A673 (cell line): ENCODE measurements at places on chromosomes 1 and 21.
A peak's percentile ranks its signal among the peaks of the same experiment; 100 is the strongest.

DNA sequence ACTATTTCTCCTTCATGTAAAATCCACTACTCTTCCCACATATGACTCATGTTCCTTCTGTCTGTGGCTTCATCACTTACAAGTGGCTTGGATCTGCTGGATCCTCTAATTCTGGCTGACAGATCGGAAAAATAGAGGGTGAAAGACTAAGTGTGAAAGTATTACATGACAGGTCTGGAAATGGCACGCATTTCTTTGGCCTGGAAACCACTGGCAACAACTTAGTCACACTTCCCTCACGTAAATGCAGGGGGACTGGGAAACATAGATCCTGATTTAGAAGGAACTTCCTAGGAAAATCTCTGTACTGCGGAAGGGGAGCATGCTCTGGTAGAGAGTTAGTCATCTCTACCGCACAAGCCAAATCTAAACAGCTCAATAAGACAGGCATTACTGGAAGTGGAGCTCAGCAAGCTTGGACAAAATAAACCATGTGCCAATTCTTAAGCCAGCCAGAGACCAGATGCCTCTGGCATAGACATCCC is 305.4 kb upstream of the PTBP2 start:
- no peak for DNase-seq

- no peak for DNase-seq
Measured at GRCh38 chr1:192243721-192244120, 73.1 kb upstream of the RGS21 start.

GRCh38 chr1:235595079-235595478 is 54.5 kb downstream of the GNG4 start:
- DNase-seq: no peak

GRCh38 chr1:35640380-35641232 is 720 bp downstream of the PSMB2 start:
- peak; percentile 15 for DNase-seq

GRCh38 chr1:234743791-234744611 is 134.0 kb upstream of the IRF2BP2 start:
- peak; percentile 32 for DNase-seq

DNA sequence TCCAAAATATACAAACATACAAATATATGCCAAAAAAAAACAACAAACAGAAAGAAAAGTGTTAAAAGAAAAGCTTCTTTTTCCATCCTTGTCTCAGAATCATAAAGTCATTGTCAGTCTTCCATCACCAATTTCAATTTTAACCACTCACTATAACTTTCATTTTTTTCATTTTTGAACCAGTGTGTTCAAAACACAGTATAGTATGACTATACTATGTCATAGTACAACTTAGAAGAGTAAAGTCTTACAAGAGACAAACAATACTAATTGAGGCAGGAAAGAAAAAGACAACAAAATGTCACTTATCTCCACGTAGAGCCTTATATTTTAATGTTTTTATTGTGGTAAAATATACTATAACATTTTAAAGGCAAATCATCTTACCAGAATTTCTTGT is 7.6 kb downstream of the NSL1 start:
- no peak for DNase-seq

GRCh38 chr1:175075572-175076568 is 8.2 kb downstream of the TNN start:
- no peak for DNase-seq

DNA sequence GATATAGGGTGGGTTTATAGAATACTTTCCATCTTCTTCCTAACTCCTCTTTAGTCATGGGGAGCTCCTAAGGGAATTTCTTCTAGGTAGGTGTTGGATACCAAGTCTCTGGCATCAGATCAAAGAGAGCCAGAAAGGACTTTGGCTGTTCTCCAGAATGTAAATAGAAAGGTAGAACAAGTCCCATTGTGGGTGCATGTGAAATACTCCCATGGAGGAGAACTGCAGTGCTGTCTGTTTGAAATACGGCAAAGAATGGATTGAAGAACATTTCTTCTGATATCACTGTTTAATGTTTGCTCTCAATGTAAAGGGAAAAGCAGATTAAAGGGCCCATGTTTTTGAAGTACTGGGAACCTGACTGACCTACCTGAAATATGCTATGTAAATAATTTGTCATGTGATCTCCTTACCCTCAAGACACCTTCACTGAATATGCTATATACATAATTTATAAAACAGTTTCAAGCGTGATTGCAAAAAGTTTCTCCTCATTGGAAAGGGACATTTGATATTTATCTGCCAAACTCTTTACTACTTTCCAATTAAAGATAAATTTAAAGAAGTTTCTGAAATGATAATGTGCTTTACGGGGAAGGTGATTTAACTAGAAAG is 65.9 kb downstream of the LAMC1 start:
- no peak for DNase-seq

DNA sequence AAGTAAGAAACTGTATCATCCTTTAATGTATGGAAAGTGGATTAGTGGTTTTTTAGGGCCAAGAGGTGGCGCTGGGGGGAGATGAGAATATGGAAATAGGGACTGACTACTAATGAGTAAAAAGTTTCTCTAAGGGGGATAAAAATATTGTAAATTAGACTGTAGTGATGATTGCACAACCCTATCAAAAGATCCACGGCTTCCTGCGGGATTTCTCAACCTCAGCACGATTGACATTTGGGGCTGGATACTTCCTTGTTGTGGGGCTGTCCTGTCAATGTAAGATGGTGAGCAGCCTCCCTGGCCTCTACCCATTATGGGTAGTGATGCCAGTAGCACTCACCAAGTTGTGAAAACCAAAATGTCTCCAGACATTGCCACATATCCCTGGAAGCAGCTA is 36.0 kb upstream of the PRDM2 start:
- DNase-seq: peak; percentile 37

GRCh38 chr1:168654198-168654915 is 74.6 kb downstream of the DPT start:
- no peak for DNase-seq

DNA sequence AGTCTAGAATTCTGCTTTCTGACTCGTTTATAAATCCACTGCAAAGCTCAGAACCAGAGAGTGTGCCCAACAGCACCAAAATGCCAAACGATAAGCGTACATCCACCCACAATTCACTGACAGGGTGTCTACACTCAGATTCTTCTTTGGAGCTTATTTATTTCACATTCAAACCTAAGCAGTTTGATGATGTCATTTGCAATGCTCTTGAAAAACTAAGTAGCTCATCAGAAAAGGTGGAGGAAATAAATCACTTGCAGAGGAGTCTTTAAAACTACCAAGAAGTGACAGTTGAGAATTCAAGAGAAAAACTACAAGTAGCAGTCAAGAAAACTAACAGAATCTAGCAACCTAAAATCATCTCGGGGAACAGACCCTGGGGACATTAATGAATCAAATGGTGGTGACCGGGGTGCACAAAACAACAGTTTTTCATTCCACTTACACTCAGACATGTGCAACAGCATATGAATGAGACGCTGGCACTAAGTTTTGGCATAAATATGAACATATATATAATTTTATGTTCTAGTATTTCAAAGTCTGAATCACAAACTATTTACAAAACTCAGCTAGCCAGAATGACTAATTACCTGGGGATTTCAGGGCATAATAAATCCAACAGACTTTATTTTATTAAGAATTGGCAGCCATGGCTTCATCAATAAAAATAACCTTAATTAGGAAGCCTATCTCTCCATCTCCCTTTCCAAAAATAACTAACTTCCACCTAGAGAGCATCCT is 119.4 kb downstream of the SIPA1L2 start:
- DNase-seq: no peak

DNA sequence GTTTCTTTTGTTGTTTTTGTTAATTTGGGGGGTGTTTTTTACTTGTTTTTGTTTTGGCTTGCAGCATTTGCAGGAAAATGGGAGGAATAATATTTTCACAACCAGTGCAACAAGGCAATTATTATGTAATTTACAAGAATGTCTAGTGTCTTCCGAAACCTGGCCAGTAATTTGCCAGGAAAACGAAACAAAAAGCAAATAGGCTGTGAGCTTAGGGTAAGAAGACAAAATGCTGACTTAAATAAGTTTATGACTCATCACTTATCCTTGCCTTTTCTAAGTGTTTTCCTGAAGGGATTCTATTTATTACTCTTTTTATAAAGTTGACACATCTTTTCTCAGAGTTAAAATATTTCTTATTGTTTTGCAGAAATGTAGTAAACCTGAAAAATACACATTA is 49.8 kb downstream of the KCNT2 start:
- DNase-seq: peak; percentile 42

- no peak for DNase-seq
Measured at GRCh38 chr1:10424034-10424433, 6.2 kb upstream of the CENPS start.

- DNase-seq: no peak
Measured at GRCh38 chr1:115320377-115320776, 17.7 kb downstream of the NGF start.

DNA sequence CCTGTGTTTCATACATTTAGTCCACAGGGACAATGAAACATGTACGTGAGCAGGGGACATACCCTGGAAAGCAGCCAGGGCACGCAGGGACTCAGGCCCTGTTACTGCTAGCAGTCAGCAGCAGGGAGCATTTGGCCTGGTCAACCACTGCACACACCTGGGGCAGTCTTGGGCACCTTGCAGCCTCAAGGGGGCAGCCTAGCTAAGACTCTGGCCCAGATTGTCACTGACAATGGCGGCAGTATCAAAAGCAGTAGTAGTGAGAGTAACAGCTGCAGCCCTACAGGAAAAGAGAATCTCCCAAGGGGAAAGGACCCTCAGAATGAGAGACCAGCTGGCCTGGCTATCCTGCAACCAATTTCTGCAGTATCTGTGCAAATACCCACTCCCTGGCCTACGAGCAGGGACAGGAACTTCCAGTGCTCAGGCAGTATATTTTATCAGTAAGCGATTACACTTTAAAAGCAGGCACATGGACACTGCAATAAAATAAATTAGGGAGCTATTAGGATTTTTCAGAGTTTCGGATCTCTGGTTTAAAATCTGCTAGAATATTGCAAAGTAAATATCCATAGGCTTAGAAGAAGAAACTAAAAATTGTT is 475.6 kb downstream of the LTN1 start:
- DNase-seq: peak; percentile 61

DNA sequence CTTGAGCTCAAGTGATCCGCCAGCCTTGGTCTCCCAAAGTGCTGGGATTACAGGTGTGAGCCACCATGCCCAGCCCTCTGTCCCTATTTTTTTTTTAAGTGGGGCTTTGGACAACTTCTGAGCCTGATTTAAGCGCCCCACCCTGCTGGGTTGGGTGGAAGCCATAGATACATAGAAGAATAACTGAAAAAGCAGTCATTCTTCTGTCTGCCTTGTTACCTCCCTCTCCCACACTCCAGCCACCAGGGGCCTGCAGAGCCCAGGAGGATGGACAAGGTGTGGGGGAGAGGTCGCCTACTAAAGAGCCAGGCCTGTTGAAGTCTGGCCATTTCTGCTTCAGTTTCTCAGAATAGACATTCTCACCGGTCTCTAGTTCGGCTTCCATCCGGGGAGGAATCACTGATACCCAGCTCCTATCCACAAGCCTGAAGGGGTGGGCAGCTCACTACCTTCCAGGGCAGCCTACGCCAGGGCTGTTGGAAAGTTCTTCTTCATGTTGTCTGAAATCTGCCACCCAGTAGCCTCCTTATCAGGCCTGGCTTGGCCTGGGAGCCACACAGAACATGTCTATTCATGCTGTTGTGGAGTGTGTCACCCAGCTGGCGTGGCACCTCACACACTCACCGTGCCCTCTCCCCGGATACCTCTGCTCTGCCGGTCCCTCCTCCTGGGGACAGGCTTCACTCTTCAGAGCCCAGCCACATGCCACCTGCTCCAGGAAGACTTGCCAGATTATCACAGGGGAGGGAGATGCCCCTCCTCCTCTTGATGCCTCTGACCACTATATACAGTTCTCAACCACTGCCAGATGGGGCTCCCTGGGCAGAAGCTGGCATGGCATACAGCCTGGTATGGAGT is 27.7 kb downstream of the KNCN start:
- no peak for DNase-seq

GRCh38 chr1:246695666-246696065 is 28.5 kb upstream of the SCCPDH start:
- no peak for DNase-seq

GRCh38 chr1:186984959-186985358 is 156.2 kb downstream of the PLA2G4A start:
- DNase-seq: no peak

GRCh38 chr1:111476761-111477309 is 3.1 kb downstream of the C1orf162 start:
- DNase-seq: no peak

DNA sequence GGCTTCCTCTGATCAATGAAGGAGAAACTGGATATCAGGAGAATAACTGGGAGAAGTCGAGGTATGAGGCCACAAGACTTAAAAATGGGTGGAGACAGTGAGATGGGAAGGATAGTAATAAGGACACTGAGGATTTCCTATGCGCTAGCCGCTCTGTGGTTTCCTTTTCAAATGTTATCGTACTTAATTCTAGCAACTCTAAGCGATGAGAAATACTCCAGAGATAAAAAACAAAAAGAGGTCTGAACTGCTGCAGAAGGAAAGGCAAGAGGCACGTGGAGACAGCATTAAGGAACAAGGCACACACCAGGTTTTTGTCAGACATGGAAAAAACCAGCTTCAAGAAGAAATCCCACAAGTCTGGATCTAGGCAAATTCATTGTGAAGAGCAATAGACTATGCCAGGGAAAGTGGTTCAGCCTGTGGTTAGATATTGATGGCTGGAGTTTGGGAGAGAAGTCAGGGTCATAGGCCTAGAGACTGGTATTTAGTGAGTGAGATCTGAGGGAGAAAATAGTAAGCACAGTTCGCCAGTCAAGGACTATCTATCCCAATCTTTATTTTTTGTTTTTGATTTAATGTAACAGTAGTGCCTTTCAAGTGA is 5.3 kb downstream of the CLCA2 start:
- peak; percentile 4 for DNase-seq

DNA sequence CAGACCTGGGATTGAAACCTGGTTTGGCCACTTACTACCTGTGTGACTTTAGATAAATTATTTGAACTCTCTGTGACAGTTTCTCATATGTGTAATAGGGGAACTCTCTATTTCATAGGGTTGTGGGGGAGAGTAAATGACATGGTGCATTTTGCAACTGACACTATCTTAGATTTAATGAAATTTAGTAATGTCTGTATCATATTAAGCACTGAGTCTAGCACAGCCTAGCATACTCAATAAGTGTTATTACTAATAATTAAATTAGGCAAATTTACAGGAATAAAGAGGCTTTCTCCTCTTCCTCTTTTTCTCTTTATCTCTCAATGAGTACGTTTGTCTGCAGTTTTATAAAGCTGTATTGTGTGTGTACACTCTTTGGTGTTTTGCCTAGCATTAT is 80.2 kb upstream of the MACF1 start:
- DNase-seq: no peak

GRCh38 chr21:34619841-34620665 is 5.1 kb upstream of the RCAN1 start:
- no peak for DNase-seq

DNA sequence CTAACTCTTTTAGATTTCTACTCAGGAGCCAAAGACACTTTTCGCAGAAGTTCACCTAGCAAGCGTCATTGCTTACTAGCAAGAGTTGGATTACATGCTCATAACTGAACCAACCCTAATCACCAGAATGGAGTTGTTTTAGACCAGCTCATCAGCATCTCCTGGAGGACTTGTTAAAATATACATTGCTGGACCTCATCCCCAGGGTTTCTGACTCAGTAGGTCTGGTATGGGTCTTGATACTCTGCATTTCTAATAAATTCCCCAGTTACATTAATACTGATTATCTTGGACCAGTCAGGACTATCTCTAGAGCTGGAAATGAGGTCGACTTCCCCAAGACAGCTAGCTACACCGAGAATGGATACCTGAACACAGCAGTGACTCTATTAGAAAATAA is 9.7 kb upstream of the PRDX6 start:
- DNase-seq: no peak

GRCh38 chr1:109392037-109392787 is 5.5 kb downstream of the SORT1 start:
- DNase-seq: no peak

- no peak for DNase-seq
Measured at GRCh38 chr1:18882486-18882885, 19.9 kb downstream of the ALDH4A1 start.
